ENCODE measurements at places on chromosomes 1 and 21. TPM values are rescaled to one million over a fixed set of nuclear protein-coding genes. Genes with fewer than 3 reads are reported as not detected.

BRINP2 gene
- total RNA-seq: not detected

EPHA10 gene
- under 0.01 TPM for total RNA-seq

SLC9C2 gene
- total RNA-seq: not detected

ABCA4 gene
- total RNA-seq: 345 TPM

AMPD1 gene
- not detected for total RNA-seq

ALX3 gene
- total RNA-seq: not detected

BRINP3 gene
- total RNA-seq: not detected

TMPRSS2 gene
- total RNA-seq: not detected

LCE2A gene
- total RNA-seq: not detected

CHIA gene
- total RNA-seq: not detected

ATAD3C gene
- total RNA-seq: 0.11 TPM

NDUFS2 gene
- 182 TPM for total RNA-seq

ERICH3 gene
- not detected for total RNA-seq

All from dermis lymphatic vessel endothelial cell (primary cell).